ENCODE measurements at places on chromosomes 2 and 18.

- DNase-seq, result peak; percentile 87
Observed at GRCh38 chr2:16664052-16664731, 1.4 kb downstream of the CYRIA start.

DNA sequence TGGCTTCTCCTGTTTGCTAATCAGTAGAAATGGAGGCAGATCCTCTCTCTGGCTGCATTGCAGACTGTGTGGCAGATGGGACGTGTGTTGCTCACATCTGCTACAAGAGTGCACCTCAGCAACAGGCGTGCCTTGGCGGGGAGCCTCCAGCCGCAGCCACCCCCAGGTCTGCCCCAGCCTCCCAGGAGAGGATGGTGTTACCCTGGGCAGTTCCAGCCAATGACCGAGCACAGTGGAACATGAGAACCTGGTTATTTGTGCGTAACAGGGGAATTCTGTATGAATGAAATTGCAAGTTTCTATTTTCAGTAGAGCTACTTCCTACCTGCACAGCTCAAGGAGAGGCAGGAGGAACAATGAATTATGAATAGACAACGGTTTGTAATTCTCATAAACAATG, 130.6 kb upstream of the CBLN2 start:
- DNase-seq, result no peak

- no peak for DNase-seq
Observed at GRCh38 chr2:128525653-128526052, 207.0 kb upstream of the HS6ST1 start.

DNA sequence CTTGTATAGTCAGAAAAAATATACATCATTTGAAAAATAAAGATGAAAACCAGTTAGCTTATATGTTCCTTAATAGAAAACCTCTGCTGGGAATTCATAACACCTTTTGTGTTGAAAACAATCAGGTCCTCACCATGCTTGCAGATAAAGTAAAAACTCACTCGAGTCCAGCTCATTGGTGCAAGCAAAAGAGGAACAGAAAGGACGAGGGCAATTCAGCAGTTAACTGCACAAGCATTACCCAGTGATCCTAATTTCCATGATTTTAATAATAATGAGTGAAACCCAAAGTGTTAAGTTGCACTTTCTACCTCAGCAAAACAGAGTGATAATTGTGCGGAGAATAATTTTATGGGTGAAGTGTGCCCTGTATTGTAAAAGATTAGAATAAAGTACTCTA, 839.9 kb downstream of the BCL11A start:
- no peak for DNase-seq

- no peak for DNase-seq
Observed at GRCh38 chr2:28746429-28747111, 5.1 kb upstream of the PPP1CB start.

DNA sequence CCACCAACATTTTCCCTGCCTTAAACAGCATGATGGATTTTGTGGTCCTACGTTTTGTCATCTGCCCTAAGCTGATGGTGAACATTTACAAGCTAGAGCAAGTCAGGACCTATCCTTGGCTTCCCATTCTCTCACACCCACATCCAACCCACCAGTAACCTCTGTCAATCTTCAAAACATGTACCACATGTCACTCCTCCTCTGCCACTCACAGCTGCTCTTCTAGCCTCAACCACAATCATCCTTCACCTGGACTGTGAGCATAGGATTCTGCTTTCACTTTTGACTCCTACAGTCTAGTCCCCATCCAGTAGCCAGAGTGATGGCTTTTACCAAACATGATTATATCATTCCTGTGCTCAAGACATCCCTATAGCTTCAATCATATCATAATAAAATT, 279.8 kb upstream of the DLGAP1 start:
- no peak for DNase-seq

GRCh38 chr2:48205137-48205798, 299.0 kb upstream of the FBXO11 start:
- no peak for DNase-seq

DNA sequence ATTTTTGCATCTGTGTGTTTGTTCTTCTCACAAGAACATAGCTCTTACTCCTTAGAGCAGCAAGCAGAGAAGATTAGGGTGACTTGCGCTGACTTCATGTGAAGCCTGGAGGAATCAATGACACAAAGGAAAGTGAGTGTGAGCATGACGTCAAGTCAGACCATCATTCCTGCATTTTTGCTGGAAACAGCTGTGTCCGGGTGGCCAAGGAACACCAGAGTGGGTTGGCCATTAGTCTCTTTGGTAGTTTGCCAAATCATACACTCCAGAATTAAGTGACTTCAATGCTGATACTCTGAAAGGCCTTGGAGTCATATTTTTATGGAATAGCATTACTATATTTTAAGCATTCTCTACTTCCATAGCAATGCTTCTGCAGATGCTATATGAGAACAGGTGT, 597.2 kb downstream of the DCDC2C start:
- no peak for DNase-seq

DNA sequence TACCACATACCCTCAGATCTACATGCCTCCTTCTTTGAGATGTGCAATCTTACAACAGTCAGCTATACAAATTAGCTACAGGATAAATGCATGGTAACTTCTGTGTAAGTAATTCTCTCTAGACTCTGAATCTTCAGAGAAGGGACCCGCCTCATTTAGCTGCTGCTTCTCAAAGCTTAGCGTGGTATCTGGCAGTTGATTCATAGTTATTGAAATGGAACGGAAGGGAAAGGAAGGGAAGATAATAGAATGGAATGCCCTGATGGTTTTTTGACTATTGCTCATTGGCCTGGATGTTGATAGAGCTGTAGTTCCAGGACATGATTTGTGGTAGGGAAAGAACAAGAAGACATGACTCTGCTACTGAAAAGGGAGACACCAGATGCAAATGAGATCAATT, 498.1 kb upstream of the CRIM1 start:
- DNase-seq, result no peak

DNA sequence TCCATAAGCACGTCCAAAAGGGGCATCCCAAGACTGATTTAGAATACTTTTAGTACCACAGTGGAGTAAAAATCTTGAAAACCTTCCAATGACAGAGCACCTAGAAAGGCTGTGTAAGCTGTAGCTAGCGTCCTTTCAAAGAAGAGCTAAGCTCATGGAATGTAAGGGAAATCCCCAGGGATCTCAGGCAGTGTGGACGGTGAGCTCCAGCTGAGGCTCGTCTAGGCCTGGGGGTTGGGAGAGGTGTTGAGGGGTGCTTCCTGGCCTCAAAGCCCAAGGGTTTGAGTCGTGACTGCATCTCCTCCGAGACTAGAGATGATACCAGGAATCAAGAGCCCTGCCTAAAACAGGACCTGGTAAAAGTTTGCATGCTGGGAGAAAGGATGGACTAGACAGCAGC, 7.6 kb downstream of the CTIF start:
- DNase-seq, result no peak

DNA sequence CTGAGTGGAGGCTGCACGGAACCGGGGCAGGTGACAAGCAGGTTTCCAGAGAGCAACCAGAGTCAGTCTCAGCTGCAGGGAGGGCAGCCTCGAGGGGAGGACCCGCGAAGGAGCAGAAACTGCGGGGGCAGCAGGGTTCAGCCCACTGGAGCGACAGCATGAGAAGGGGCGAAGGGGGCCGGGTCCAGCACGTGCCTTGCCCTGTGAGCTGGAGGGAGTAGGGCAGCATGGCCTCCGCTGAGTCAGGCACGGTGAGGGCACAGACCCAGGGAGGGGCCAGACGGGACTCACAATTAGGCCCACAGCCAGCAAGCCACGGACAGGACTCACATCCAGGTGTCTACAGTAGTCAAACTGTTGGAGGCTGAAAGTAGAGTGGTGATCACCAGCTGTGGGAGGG, 22.7 kb upstream of the ATP9B start:
- no peak for DNase-seq

GRCh38 chr2:201950606-201951005, 83.0 kb upstream of the FZD7 start:
- DNase-seq, result no peak

GRCh38 chr18:37156330-37156942, 327.5 kb downstream of the KIAA1328 start:
- no peak for DNase-seq

DNA sequence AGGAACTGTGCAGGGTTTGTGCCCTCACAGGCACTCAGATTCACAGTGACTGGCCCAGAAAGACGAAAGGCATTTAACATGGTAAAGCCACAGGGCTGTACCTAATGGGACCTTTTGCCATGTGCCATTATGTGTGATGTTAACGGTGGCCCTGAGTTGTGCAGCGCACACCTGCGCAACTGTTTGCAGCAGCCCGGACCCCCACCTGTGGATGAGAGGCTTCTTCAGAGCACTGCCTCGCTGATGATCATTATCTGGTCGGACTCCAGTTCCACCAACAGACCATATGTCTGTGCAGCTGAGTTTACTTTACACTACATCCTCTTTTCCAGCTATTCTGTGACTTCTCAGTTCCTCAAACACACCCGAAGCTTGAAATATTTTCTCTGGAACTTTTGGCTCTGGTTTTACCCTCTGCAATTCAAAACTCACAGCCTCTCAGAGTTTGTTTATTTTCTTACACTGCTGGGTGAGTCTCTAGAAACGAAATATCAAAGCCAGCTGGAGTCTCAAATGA, 35.6 kb upstream of the UBE2F start:
- DNase-seq, result peak; percentile 30

GRCh38 chr2:38863061-38863695, 12.6 kb downstream of the DHX57 start:
- no peak for DNase-seq

GRCh38 chr18:79510731-79511241, 115.1 kb downstream of the NFATC1 start:
- DNase-seq, result no peak

GRCh38 chr2:217795706-217796465, 206.9 kb downstream of the TNS1 start:
- DNase-seq, result no peak

DNA sequence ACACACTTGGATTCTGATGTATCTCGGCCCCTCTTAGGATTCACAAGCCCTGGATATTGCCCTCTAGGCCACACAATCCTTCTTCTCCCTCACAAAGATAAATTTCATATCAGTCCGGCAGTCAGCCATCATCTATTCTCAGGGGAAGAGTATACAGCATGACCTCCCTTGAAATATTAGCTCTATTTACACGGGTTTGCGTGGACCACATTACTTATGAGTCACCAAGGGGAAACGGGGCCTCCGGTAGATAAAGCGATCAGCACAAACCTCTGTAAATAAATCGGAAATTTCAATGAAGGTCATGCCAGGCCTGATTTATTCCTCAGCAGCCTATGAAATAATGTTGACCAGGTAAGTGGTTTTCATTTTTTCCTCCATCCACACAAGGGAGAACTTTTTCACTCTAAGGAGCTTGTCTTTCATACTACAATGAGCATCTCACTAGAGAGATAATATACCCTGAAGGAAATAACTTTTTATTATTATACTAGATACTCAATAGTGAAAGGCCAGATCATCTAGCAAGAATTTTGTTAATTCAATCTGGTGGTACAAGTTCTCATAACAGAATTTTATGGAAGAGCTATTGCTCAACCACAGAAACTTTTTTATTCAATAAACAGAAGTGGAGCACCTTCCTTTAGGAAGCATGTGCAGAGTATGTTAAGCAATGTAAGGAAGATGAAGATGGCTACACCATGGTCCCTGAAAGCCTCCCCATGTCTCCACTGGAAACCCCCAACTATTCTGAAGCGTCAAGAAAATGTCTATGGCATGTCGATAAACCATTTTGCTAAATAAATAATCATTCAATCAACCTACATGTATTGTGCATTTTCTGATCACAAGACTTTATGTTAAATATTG, 125.2 kb upstream of the PIK3C3 start:
- no peak for DNase-seq

DNA sequence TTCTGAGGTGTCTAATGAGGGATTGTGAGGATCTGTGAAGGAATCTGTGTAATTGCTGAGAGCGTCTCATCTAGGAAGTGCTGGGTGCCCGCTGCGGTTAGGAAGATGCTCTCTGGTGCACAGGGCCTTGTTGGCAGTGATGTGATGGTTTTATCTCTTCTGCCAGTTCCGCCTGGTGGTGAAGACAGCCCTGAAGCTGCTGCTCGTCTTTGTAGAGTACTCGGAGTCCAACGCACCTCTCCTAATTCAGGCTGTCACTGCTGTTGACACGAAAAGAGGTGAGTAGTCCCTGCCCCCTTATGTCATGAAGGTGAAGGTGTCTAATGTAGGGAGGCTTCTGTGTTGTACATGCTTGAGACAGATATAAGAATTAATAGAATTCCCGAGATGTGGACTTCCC, 234.2 kb downstream of the TPGS2 start:
- no peak for DNase-seq

- DNase-seq, result no peak
Observed at GRCh38 chr2:26756337-26756736, 7.7 kb upstream of the SLC35F6 start.

- DNase-seq, result no peak
Observed at GRCh38 chr2:217527590-217528202, 475.1 kb downstream of the TNS1 start.

DNA sequence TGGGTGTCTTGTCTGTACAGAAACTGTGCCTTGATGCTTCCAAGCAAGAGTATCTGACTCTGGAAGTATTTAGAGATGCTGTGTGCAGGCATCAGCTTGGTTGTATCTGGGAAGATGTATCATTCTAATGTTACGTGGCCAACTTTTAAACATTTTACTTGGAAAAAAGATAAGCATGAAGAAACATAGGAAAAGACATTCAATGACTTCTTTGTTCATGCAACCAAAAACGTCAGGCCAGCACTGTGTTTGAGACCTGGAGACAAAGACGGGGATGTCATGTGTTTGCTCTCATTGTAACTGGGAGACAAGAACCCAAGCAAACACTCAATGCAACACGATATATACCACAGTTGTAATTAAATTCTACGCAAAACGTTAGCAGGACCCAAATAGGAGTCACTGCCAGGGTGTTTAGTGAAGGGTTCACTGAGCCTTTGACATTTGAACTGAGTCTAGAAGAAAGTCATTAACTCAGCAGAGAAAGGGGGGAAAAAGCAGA, 8.9 kb upstream of the SESTD1 start:
- no peak for DNase-seq

DNA sequence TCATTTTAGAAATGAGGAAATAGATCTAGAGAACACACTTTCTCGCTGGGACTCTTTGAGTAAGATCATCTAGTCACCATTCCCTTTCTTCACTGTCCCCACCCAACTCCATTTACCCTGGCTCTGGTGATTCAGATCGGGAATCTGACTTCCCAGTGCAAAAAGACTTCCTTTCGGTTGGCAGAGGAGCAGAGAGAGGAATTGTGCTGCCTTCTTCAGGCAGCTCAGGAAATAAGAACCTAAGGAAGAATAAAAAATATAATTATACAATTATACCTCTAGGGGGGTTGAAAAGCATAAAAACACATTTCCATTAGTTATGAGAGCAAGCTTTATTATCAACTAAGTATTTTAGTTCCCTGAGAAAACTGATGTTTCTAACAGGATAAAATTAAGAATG, 9.3 kb upstream of the MPP4 start:
- DNase-seq, result no peak

GRCh38 chr2:118846953-118847761, at the start of gene EN1:
TSS of gene EN1 (minus strand) at chr2:118847648. CDS start at chr2:118847167, 481 bp downstream.
- no peak for DNase-seq

- no peak for DNase-seq
Observed at GRCh38 chr2:189492451-189492850, 51.2 kb downstream of the WDR75 start.

All from CD14-positive monocyte (primary cell).